ENCODE measurements at places on chromosomes 3 and 15.

- no peak for DNase-seq
Observed at GRCh38 chr3:113545594-113545993, 13.2 kb downstream of the SIDT1 start.

GRCh38 chr3:6799264-6799915 is 61.5 kb upstream of the GRM7 start:
- DNase-seq, result peak; percentile 50

GRCh38 chr3:195139876-195140240 is 131.1 kb downstream of the XXYLT1 start:
- no peak for DNase-seq

- DNase-seq, result no peak
Observed at GRCh38 chr15:66017000-66017399, 147.7 kb downstream of the RAB11A start.

DNA sequence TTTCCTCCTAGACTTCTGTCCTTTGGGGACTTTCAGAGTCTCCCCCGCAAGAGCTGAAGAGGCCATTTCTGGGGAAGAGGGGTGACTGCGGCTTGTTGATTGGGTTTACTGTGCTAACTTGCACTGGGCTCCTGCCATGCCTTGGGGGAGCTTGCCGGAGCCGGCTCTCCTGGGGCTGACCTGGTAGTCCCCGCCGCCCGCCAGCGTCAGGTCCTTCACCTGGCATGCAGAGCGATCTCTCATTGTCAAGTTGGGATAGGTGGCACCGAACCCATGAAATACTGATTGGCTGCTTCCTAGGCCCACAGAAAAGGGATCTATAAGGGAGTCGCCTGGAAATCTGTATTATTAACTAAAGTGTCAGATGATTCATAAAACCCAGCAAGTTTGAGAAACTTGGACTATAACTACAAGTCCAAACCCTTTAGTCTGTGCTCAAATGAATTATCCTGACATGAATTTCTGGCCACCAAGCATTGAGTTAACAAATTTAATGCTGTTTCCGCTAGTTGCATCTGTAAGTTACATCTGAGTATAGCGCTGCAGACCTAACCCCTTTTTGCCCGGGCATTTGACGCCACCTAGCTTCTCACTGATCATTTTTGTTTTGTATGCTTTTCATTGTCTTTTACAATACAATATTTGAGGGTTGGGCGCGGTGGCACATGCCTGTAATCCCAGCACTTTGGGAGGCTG is 607 bp upstream of the IMP3 start:
- no peak for DNase-seq

DNA sequence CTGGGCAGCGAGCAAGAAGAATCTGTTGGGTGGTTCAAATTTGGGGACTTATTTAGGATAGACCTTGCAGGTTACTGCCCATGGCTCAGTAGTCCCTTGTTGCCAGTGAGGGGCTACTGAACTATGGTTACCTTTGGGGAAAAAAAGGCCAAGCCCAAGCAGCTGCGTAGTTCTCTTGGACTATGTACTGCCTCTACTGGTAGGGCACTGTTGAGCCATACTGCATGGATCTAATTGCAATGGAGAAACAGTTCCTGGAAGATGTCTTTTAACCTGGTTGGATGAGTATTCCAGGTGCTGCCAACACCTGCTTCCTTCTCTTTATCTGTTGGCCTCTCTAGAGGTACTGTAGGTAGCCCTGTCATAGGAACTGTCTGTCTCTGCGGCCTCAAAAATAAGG is 671.9 kb upstream of the CBLB start:
- no peak for DNase-seq

- no peak for DNase-seq
Observed at GRCh38 chr3:135992072-135992471, 26.5 kb downstream of the PPP2R3A start.

GRCh38 chr15:47460795-47461573 is 256.3 kb upstream of the SEMA6D start:
- no peak for DNase-seq

- DNase-seq, result no peak
Observed at GRCh38 chr3:59502806-59503205, 453.0 kb upstream of the CFAP20DC start.

DNA sequence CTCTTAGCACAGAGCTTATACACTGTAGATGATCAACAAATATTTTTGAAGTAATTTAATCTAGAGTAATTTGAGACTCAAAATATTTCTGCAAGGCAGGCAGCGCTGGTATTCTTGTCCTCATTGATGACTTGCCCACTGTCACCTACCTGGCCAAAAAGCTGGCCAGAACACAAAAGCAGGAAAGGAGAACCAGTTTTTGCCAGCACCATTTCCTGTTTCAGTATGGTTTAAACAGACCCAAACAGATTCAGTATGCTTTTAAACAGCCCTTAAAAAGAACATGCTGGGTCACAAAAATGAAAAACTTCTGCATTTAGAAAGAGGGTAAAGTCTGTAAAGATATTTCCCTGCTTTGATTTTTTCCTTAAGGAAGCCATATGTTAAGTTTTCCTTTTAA is 42.3 kb upstream of the ZNF280D start:
- no peak for DNase-seq
